ENCODE measurements at places on chromosomes 4 and X.

GRCh38 chrX:149259241-149259640 lies 245.9 kb downstream of the IDS start:
- DNase-seq = no peak

GRCh38 chrX:22081475-22082092 lies 49.5 kb downstream of the PHEX start:
- peak; percentile 32 for DNase-seq

GRCh38 chr4:165476214-165477098 lies 97.6 kb downstream of the CPE start:
- DNase-seq = no peak

DNA sequence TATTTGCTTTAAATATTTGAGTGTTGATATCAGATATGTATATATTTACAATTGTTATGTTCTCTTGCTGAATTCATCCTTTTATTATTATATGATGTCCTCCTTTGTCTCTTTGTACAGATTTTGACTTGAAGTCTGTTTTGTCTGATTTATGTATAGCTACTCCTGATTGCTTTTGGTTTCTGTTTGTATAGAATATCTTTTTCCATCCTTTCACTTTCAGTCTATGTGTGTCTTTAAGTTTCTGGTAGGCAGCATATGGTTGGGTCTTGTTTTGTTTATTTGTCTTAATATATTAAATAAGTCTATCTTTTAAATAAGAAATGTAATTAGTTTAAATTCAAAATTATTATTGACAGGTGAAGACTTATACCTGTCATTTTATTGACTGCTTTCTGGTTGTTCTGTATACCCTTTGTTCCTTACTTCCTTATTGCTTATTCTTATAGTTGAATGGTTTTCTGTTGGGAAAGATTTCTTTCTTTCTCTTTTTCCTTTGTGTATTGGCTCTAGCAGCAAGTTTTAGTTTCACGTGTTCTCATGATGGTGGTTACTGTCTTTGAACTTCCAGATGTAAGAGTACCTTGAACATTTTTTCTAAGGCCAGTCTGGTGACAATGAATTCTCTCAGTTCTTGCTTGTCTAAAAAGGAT lies 31.1 kb downstream of the RAB28 start:
- DNase-seq = peak; percentile 34

- no peak for DNase-seq
Observed at GRCh38 chr4:173273941-173274340, 60.2 kb downstream of the HMGB2 start.

DNA sequence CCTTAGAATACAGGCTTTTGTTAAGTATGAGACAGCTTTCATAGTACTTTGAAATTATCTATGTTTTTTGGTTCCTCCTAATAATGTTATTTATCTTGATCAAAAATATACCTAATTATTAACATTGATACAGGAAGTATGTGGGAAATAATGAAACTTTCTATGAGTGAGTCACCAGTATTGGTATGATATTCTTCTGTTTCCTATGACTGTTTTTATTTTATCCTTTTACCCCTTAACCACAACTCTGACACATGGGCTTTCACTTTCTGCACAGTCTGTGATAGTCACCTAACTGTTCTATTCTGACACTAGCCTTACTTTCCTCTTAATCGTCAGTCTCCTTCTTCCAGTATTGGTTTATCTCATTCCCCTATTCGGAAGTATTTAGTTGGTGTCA lies 4.7 kb downstream of the THAP9 start:
- no peak for DNase-seq

- no peak for DNase-seq
Observed at GRCh38 chr4:185352741-185353140, 43.0 kb downstream of the LRP2BP start.

DNA sequence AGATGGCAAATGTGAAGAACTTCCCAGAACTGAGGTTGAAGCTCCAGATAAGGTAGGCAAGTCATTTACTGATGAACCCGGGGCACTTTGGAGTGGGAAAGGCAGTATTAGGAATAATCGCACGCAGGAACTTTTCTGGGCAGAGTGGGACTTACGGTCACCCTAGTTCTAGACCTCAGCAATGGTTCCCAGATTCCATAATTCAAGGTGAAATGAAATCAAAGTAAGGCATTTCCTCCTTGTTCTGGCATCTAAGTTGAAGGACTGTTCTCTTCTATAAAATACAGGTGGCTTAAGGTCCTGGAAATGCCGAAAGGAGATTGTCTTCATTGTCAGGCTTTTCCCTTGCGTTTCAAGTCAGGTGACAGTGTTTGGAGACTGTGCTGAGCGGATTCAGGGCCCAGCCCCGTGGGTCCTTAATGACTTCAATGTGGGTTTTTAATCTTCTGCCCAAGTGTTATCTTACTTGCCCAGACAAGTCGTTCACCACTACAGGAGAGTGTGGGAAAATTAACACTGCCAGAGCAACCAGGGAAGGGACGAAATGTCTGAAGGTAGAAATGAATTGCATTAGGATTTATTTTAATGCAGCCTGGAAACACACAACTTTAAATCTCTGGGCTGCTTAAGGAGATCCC lies 52.1 kb upstream of the STOX2 start:
- DNase-seq = no peak

GRCh38 chr4:71814433-71814832 lies 30.6 kb upstream of the GC start:
- DNase-seq = no peak

GRCh38 chr4:5198656-5199541 lies 147.6 kb downstream of the STK32B start:
- no peak for DNase-seq

- no peak for DNase-seq
Observed at GRCh38 chr4:54877006-54877405, 219.2 kb downstream of the KIT start.

DNA sequence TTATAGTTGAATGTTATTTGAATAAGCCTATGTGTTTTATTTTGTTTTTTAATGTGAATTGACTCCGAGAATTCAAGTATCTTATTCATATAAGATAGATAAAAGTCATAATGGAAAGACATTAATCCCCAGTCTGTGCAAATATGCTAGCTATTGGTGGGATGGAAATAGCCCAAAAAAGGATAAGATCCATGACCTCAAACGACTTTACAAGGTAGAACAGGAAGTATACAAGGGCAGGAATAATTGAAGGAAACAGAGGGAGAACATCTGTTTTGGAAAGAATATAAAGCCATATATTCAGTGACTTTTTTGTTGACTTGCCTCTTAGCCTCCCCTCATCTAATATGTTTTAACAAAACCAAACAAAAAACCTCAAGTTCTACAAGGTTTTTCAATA lies 9.0 kb downstream of the ABCE1 start:
- DNase-seq = no peak

- no peak for DNase-seq
Observed at GRCh38 chrX:154402622-154403127, 4.5 kb downstream of the RPL10 start.

GRCh38 chr4:478373-478772 lies 20.6 kb downstream of the ZNF721 start:
- DNase-seq = no peak

DNA sequence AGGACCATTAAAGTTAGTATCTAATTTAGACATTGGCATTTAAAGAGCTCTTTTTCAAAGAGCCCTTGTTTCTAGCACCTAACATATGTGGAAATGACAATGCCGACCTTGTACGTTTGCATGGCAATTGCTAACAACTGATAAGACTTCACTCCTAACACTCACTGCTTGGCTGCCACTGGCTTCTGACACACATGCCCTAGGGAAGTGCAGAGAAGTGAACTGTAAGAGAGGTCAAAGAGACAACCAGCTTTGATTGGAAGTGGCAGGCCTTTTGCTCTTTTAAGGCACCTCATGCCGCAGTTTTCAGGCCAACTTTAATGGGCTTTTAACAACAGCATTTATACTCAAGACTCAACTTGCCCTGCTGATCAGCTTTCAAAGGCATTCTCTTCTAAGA lies 158.4 kb downstream of the RAB28 start:
- no peak for DNase-seq

DNA sequence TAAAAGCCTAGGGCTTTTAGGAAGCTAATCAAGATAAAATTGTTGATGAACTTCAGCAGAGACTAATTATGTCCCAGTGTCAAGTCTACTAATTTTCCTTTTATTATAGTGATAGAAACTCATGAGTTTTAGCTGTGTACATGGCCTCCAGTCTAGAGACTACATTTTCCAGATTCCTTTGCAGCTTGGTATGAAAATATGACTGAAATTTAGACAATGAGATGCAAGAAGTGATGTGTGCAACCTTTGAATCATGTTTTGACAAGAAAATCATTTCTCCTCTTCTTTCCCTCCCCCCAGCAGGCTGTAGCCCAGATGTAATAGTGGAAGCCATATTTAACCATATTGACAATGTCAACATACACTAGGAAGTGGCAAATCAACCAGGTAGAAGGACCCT lies 30.3 kb upstream of the IL13RA2 start:
- no peak for DNase-seq

DNA sequence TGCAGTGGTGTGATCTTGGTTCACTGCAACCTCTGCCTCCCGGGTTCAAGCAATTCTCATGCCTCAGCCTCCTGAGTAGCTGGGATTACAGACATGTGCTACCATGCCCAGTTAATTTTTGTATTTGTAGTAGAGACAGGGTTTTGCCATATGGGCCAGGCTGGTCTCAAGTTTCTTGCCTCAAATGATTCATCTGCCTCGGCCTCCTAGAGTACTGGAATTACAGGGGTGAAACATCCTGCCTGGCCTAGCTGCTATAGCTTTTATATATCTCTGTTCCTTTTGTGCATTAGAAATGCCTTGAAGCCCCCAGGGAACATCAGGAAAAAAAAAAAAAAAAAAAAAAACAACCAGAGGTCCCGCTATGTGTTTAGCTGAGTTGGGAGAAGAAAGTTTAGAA lies 34.8 kb downstream of the UBE2K start:
- no peak for DNase-seq

GRCh38 chr4:90403781-90404180 lies 276.6 kb downstream of the CCSER1 start:
- DNase-seq = no peak

DNA sequence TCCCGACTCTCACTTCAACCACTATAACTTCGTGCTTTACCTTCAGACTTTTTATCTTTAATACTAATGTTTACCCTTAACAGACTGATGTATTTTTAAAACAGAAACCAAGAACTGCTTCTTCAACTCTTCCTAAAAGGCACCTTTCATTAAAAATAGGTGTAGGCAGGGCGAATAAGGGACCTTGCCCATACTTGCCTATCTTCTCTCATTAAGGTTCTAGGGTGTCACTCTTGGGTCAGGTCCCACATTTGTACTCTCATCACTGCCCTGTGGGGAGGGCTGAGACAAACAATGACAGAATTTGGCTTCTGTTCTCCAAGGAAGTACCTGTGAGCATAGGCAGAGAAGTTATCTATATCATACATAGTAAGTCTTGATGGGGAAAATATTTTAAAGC lies 69.7 kb downstream of the ANKRD50 start:
- no peak for DNase-seq

GRCh38 chr4:55444827-55445226 lies 49.1 kb downstream of the TMEM165 start:
- DNase-seq = no peak

DNA sequence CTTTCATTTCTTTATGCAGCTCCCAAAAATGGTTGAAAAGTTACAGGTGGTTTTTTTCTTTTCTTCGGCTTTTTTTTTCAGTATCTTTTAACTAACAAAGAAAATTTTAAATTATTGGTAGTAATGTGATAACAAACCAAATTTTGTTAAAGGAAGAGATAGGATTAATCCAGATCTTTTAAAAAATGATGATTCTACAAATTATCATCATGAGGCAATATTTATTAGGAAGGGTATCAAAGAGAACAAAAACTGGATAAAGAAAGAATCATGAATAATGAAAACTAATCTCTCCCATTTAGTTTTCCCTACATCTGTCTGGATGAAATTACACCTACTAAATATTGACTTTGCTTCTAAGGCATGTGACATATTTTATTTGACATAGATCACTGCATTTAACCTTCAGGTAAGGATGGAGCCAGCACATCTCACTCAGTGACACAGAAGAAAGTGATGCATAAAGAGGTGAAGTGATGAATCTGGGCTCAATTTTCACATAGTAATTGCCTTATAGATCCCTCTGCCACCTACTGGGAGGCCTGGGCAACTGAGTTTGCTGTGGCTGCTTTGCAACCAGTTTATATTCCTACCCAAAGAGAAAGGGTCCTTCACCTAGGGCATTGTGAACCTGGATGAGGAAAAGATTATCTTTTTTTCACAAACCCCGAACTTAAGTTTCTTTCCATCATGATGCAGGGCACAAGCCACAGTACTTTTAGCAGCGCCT lies 155.6 kb downstream of the HNRNPD start:
- DNase-seq = no peak

- DNase-seq = no peak
Observed at GRCh38 chr4:164614999-164615398, 138.9 kb upstream of the SMIM31 start.

GRCh38 chr4:153401501-153401900 lies 57.0 kb downstream of the MND1 start:
- DNase-seq = no peak

- DNase-seq = no peak
Observed at GRCh38 chrX:84188320-84188834, 378 bp upstream of the RPS6KA6 start.

DNA sequence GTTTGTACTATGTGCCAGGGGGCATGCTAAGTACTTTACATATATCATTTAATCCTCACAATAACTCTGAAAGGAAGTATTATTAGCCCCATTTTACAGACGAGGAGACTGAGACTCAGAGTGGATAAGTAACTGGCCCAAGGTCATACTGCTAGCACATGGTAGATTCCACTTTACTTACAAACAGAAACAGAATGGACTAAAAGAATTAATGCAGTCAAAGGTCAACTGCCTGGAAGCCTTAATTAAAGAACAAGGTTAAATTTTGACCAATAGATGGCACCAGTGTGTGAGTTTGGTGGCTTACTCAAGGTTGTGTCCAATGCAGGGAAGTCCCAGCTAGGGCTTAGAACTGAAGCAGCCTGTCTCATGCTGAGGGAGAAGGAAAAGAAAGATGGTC lies 4.7 kb downstream of the RIPPLY1 start:
- no peak for DNase-seq

DNA sequence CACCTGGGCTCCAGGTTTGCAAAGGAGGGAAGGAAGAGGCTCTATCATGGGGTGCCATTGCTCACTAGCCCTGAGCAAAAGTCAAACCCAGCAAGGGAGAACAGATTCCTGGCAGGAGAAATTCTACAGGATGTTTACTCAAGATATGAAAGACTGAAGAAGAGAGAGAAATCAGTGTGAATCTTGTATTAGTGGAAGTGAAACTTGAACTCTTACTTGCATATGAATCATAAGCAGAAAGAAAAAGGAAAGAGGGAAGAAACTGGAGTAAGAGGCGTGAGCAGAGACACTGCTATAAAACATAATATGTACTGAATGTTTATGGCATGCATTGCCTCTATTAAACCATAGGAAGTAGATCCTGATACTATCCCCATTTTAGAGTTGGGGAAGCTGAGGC lies 60.9 kb downstream of the C4orf46 start:
- no peak for DNase-seq

- DNase-seq = no peak
Observed at GRCh38 chrX:25178555-25178954, 162.8 kb upstream of the ARX start.

GRCh38 chr4:138981930-138982390 lies 33.6 kb upstream of the NOCT start:
- no peak for DNase-seq
